Left ventricle myocardium inferior (tissue), 1 donor: ENCODE measurements at places on chromosomes 1 and 21. TPM values are rescaled to one million over a fixed set of nuclear protein-coding genes. Genes with fewer than 3 reads are reported as not detected.

GRCh38 chr1:115854005-115854404 lies 13.1 kb upstream of the NHLH2 start:
- peaks cover 36% of the 10 kb centered on the region for H3K27me3 ChIP-seq
- no peaks in the 10 kb centered on the region for H3K4me1 ChIP-seq
- no peak for DNase-seq

- H3K27me3 ChIP-seq = peaks cover 4% of the 10 kb centered on the region
- peaks cover 22% of the 10 kb centered on the region for H3K4me1 ChIP-seq
- no peaks in the 10 kb centered on the region for H3K36me3 ChIP-seq
- no peak overlapping the region for H3K27ac ChIP-seq
These were observed 55.5 kb downstream of the FOXO6 start for GRCh38 chr1:41416552-41417334.

DNA sequence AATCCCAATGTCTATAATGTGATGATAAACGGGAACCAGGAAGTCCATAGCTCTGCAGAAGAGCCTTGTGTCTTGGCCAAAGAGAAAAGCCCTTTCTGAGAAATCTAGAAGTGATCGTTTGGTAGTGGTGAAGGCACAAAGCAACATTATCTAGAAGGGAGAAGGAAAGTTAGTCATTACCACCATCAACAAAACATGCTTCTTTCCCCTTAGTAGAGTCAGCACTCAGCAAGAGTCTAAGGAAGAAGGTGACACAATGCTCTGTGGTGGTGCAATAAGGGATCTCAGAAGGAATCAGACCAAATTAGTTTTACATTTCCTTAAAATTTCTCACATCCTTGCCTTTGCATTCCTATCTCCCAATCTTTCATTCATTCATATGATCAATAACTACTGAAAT lies 134.4 kb upstream of the PRDX6 start:
- peaks cover 5% of the 10 kb centered on the region for H3K4me1 ChIP-seq
- no peak for DNase-seq
- H3K27ac ChIP-seq = no peak overlapping the region
- H3K27me3 ChIP-seq = no peaks in the 10 kb centered on the region
- H3K36me3 ChIP-seq = no peaks in the 10 kb centered on the region
- no peak overlapping the region for H3K4me3 ChIP-seq

GRCh38 chr21:32538147-32538792 lies 47.1 kb downstream of the TCP10L start:
- H3K4me1 ChIP-seq = peaks cover 5% of the 10 kb centered on the region
- no peaks in the 10 kb centered on the region for H3K27me3 ChIP-seq
- DNase-seq = no peak
- no peaks in the 10 kb centered on the region for H3K36me3 ChIP-seq

Gene GJB3
- not detected for total RNA-seq

Gene PRDM2
- 36.1 TPM for total RNA-seq

Gene VCAM1
- 4.0 TPM for total RNA-seq

Gene PLA2G2D
- not detected for total RNA-seq

DNA sequence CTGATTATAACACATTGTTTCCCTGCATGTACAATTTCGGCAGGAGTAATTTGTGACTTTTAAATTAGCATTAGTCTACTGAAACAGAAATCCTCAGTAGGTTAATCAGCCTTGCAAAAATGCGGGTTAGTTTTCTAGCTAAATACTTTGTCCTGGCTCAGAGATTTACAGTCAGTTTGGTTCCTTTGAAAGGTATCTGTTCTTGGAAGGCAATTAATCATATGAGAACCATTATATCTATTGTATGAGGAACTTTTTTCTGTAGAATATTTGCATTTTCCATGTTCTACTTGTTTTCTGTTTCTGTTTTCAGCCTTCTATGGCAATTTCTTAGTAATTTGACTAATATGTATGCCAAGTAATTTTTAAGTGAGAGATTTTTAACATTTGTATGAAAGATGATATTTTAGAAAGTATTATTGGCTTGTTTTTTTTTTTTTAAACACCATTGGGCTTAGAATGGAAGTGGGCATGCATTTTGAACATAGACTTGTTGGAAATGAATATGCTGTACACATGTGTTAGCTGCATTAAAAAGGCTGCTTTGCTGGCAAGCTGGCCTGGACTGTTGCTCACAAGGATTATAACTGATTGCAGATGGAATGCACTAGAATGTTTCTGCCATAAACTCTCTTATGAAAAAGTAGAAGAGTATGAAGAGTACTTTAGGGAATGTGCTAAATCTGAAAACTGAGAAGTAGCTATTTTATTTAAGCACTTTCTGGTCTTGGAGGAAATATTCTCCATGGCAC lies 26.2 kb downstream of the KIF1B start:
- peaks cover 34% of the 10 kb centered on the region for H3K36me3 ChIP-seq
- no peaks in the 10 kb centered on the region for H3K27me3 ChIP-seq
- peaks cover 54% of the 10 kb centered on the region for H3K4me1 ChIP-seq
- no peak overlapping the region for H3K27ac ChIP-seq

- H3K27ac ChIP-seq = peak overlapping the region; percentile 95
- H3K4me1 ChIP-seq = peaks cover 39% of the 10 kb centered on the region
- no peaks in the 10 kb centered on the region for H3K27me3 ChIP-seq
- peaks cover 9% of the 10 kb centered on the region for H3K36me3 ChIP-seq
These were observed 312 bp downstream of the ARNT start for GRCh38 chr1:150876119-150876454.

Gene KRTAP13-2
- total RNA-seq = not detected

Gene PROX1
- total RNA-seq = 80.6 TPM

Gene ENSA
- 129 TPM for total RNA-seq

- DNase-seq = no peak
- peaks cover 5% of the 10 kb centered on the region for H3K27me3 ChIP-seq
- H3K4me3 ChIP-seq = peak overlapping the region; percentile 17
- H3K4me1 ChIP-seq = peaks cover 31% of the 10 kb centered on the region
- peak overlapping the region; percentile 84 for H3K27ac ChIP-seq
- no peaks in the 10 kb centered on the region for H3K36me3 ChIP-seq
These were observed 164.8 kb downstream of the KCNJ6 start for GRCh38 chr21:37751268-37751975.

Gene CNIH3
- 1.1 TPM for total RNA-seq

- no peaks in the 10 kb centered on the region for H3K4me1 ChIP-seq
- no peak overlapping the region for H3K4me3 ChIP-seq
- no peaks in the 10 kb centered on the region for H3K27me3 ChIP-seq
- peaks cover 12% of the 10 kb centered on the region for H3K36me3 ChIP-seq
These were observed 228.4 kb upstream of the DMRTA2 start for GRCh38 chr1:50651476-50652263.

Gene DDAH1
- total RNA-seq = 10.1 TPM

DNA sequence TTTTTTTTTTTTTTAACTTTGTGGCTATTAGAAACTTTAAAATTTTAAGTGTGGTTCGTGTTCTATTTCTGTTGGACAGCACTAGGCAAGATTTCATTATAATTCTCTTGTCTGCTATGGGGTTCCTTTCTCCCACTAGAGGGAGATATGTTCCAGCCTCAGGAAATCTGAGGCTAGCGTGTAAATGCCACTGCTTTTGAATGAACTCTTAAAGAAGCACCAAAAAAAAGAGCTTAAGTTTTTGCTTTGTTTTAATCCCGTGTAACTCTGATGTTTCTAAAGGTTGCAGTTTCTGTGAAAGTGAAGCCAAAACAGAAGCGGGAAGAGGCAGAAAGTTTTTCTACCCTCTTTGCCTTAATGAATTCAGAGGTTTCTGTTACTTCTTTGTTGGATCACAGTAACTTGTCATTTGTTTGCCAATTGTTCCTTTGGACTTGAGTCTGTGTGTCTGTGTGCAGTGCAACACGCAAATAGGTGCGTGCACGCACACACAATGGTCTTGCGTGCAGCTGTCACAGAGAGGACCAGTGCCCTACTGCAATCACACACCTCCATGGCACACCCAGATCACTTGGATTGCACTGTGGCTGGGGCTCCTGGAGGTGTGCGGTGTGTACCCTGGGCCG lies 32.3 kb downstream of the HHAT start:
- H3K4me1 ChIP-seq = peaks cover 30% of the 10 kb centered on the region
- H3K4me3 ChIP-seq = no peak overlapping the region
- no peaks in the 10 kb centered on the region for H3K36me3 ChIP-seq

DNA sequence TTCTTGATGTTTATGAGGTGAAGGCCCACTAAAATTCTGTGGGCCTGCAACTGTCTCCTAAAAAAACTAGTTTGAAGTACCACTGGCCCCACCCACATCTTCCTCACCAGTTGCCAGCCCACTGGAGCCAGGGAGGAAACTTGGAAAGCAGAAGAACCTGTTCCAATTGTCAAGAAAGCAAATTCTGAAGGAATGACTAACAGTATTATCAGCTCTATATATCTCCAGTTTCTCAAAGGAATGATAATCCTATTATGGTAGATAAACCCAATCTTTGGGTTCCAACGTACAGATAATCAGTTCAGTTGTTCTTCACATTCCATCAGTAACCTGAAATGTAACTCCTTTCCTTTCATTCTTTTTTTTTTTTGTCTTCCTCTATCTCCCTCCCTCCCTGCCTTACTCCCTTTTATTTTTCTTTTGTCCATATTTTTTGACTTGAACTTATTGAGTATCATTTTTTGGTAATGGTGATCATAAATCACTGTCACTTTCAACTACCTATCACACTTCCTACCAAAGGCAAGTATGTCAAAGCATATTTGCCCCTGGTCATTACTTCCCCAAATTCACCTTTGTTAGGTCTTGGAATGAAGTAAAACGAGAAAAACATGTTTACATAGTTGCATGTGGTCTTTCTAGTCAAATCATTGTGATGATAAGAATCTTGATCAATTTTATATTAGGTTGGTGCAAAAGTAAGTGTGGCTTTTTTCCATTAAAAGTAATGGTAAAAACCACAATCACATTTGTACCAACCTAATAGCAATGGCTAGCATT lies 943.4 kb downstream of the TTLL7 start:
- no peak overlapping the region for H3K4me3 ChIP-seq
- no peak for DNase-seq
- H3K27ac ChIP-seq = no peak overlapping the region
- H3K36me3 ChIP-seq = no peaks in the 10 kb centered on the region
- no peaks in the 10 kb centered on the region for H3K27me3 ChIP-seq
